ENCODE measurements at places on chromosomes 13 and 19.

DNA sequence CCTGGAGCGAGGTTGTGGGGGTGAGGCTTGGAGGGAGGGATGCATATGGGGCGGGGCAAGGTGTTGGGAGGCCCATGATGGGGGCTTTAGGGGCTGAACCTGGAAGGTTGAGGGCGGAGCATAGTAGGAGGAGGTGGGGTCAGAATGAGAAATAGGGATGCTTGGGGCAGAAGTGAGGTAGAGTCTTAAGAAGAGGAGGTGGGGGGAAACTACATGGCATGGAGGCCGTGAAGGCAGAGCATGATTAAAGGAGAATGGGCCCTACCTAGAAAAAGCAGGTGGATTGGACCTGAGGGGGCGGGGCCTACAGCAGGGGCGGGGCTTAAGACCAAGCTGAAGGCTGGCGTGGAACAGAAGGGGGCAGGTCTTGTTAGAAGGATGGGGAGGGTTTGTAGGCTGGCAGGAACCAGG, 799 bp downstream of the NR1H2 start:
- DNase-seq, result no peak

- no peak for DNase-seq
Measured at GRCh38 chr13:80011448-80012212, 329.3 kb downstream of the SPRY2 start.

- DNase-seq, result no peak
Measured at GRCh38 chr19:56595548-56595899, 422 bp downstream of the ZNF71 start.

GRCh38 chr13:35349673-35350278, 126.7 kb downstream of the MAB21L1 start:
- no peak for DNase-seq

GRCh38 chr19:19259741-19260140, 13.4 kb downstream of the TM6SF2 start:
- no peak for DNase-seq

GRCh38 chr13:99004978-99005377, 27.1 kb upstream of the DOCK9 start:
- DNase-seq, result no peak

DNA sequence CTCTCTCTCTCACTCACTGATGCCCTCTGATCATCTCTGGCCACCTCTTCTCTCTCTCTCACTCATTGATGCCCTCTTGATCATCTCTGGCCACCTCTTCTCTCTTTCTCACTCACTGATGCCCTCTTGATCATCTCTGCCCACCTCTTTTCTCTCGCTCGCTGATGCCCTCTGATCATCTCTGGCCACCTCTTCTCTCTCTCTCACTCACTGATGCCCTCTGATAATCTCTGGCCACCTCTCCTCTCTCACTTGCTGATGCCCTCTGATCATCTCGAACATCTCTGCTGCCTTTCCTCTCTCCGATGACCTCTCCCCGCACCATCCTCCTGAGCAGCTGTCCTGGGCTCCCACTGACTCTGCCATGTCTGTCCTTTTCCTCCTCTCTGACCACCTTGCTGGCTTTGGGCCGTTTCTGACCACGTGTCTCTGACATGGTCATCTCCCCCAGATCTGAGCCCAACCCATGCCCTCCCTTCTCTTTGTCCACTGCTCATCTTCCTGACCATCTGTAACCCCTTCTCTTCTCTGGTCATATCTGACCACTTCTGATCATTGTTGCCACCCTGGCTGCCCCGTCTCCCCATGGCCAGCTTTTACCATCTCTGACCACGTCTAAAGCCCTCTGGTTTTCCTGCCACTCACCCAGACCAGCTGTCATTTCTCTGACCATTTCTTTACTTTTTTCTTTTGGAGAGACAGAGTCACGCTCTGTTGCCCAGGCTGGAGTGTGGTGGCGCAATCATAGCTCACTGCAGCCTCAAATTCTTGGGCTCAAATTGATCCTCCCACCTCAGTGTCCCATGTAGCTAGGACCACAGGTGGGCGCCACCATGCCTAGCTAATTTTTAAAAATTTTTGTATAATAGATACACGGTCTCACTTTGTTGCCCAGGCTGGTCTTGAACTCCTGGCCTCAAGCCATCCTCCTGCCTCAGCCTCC, 2.4 kb downstream of the LRFN3 start:
- no peak for DNase-seq

DNA sequence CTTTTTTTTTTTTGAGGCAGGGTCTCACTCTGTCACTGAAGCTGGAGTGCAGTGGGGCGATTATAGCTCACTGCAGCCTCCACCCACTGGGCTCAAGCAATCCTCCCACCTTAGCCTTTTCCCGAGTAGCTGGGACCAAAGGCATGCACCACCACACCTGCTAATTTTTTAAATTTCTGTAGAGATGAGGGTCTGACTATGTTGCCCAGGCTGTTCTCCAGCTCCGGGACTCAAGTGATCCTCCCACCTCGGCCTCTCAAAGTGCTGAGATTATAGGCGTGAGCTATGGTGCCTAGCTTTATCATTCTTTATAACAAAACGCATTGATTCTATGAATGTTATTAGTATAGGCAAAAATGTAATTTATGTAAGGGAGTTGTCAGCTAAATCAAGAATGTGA, 17.9 kb upstream of the LYPD3 start:
- no peak for DNase-seq

DNA sequence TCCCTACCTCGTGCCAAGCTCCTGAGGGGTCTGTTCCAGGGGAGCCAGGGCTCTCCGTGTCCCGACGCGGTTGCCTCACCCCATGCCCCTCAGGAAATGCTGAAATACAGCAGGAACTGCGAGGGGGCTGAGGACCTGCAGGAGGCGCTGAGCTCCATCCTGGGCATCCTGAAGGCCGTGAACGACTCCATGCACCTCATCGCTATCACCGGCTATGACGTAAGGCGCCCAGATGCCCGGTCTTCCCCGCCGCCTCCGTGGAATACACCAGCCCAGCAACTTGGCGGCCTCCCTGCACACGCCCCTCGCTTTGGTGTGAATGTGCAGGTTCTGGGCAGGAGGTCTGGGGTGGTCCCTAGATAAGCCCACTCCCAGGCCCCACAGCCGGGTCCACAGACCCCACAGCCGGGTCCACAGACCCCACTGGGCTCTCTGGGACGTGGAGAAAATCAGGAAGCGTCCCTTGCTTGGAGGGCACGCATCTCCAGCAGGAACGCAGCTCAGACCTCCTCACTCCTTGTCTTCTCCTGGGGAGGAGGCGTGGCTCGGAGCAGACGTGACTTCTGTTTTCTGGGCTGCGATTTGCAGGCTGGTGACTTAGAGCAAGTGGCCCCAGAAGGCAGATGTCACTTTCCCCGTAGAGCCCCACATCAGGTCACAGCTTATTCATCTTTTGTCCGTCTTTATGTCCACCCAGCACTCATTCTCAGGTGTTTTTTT, 19.4 kb upstream of the F7 start:
- DNase-seq, result no peak

DNA sequence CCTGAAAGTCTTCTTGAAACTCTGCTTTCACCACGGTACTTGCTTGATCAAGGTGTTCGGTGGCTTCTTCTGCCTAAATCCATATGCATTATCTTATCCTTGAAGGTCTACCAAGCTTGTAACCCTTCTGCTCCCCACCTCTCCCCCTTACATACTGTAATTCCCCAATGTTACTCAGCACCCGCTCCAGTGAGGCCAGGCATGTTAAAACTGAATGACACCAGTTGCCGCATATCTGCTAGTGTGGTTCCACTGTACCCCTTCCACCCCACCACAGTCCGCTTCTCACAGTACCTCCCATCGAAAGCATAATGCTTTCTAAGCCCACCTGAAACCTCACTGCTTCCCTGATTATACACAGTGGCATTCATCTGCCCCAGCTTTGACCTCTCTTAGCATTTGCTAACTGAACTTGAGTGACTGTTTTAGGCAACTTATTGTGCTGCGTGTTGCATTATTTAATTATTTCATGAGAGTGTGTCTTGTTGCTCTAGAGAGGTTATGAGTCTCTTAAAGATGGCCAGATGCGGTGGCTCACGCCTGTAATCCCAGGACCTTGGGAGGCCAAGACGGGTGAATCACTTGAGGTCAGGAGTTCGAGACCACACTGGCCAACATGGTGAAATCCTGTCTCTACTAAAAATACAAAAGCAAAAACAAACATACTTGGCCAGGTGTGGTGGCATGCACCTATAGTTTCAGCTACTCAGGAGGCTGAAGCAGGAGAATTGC, 87.6 kb upstream of the MBNL2 start:
- no peak for DNase-seq

- no peak for DNase-seq
Measured at GRCh38 chr19:17646441-17646840, 41.7 kb downstream of the UNC13A start.
